ENCODE measurements at places on chromosomes 2 and 18. TPM values are rescaled to one million over a fixed set of nuclear protein-coding genes. Genes with fewer than 3 reads are reported as not detected.

DNA sequence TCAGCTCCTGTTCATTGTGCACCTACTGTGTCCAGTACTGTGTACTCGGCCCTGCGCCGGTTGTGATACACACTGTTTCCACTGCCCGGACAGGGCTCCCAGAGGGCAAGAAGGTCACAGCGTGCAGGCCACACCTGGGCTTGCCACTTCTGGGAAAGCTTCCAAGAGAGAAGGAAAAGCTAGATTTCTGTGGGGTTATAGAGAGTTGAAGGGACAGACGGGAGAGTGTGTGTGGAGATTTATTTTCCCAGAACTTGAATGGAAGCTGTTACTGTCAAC lies 3.8 kb upstream of the CNDP1 start:
- DNase-seq, result no peak

DNA sequence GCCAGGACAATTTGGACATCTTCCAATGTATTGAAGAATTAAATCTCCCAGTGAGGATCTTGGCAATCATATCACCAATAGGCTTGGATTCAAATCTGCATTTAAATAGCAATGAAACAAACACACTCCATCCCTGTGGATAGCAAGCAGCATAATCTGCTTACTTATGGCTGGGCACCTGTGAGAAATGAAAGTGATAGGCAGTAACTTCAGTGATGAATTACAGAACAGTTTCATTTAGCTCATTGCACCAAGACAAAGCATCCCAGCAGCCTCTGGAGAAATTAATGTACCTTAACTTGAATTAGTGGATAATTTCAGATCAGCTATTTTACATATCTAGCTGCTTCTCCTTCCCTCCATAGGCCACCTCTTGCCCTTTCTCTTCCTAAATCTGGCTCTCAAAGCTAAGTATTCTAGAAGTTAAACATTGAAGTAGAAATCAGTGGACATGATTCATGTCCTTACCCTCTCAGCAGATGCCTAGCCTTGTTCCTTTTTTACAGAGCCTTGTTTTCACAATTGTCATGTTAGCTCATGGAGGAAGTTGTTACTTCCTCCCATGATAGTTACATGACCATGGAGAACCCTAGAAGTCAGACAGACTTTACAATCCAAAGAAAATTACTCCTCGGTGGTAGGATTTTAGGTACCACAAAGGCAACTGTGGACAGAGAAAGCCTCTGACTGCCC lies 88.5 kb upstream of the TACR1 start:
- DNase-seq, result no peak

- DNase-seq, result no peak
Observed at GRCh38 chr2:192932376-192932775, 737.6 kb upstream of the TMEFF2 start.

DNA sequence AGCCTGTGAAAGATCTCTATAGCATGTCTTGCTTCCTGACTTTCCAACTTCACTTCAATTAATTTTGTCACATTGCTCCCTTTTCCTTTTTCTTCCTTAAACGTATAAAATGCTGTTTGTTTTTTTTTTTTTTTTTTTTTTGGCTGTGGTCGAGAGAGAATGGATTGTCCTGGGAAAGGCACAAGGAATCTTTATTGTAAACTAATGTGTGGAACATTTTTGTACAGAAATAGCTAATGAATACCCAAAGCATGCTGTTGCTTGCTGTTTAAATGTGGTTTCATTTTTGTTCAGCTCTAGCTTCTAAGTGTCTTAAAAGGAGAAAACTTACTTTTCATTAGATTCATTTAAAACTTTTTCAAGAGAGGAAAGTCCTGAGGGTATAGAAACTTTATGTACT lies 105.5 kb downstream of the GPD2 start:
- no peak for DNase-seq

DNA sequence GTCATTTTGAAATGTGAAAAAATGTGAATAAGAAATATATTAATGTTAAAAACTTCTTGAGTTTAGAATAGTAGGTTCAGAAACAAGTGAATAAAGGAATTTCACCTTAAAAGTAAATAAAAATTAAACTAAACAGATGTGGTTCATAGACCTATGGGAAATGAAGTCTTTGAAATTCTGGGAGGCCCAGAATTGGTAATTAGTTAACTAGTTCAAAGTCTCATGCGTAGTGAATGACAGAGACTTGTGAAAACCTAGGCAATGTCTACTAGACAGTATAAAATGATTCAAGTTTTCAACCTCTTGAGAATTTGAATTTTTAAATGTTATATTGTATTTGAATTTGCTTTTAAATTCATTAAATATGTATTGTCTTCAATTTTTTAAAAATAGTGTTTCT lies 32.6 kb upstream of the AAK1 start:
- DNase-seq, result no peak

- no peak for DNase-seq
Observed at GRCh38 chr2:229582151-229582550, 132.2 kb downstream of the DNER start.

- no peak for DNase-seq
Observed at GRCh38 chr2:31132786-31133185, 5.5 kb downstream of the GALNT14 start.

GRCh38 chr2:170969030-170969429 lies 40.0 kb downstream of the GORASP2 start:
- no peak for DNase-seq

DNA sequence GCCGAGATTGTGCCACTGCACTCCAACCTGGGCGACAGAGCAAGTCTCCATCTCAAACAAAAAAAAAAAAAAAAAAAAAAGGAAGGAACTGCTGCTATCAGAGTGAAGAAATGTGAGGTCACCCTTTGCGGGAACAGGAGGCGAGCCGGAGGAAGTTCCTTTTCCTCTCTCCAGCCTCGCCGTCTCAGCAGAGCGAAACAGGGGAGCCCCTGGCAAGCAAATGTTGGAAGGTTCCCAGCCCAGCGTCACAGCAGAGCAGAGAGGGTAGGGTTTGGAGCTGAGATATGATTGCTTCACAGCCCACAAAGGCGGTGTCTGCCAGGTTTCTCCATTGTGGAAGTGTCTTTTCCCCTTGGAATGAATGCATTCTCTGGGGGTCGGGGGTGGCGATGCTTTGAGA lies 28.5 kb downstream of the SLC20A1 start:
- peak; percentile 87 for DNase-seq

- DNase-seq, result no peak
Observed at GRCh38 chr2:67456428-67456827, 59.3 kb downstream of the ETAA1 start.

DNA sequence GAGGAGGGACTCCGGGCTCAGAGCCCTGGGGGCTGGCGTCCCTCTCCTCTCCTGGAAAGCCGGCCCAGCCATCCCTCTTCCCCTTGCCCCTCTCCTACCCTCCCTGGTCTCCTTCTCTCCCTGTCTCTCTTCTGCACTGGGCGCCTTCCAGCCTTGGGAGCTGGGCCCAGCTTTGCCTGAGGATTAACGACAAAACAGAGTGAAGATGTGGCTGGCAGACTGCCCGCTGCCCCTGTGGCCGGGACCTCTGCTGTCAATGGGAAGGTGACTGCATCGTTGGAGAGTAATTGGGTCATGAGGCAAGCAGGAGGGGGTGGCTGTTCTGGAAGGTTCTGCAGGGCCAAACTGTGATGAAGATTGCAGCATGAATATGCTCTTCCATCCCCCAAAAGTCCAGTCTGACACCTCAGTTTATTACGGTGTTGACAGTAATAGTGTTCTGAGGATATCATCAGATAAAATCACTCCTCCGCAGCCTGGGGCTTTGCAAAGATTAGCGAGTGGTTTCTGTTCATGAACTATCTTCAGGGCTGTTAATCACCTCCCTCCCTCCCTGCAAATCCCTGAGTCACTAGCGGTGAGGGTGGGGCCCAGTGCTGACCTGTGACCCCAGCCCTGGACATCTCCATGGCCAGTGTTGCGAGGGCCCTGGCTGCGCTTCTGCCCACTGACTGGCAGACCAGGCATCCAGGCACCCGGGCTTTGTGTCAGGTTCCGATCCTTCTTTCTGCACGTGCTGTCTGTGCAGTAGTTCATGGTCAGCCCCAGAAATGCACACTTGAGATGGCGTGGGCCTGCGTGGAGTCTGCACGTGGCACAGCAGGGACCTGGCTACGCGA lies 23.0 kb downstream of the RTP5 start:
- DNase-seq, result no peak

The TMEM247 gene
- total RNA-seq, result not detected

The UGT1A7 gene
- not detected for total RNA-seq

The PAIP2B gene
- total RNA-seq, result 69.7 TPM

The CCL20 gene
- total RNA-seq, result not detected

The NR4A2 gene
- 1.5 TPM for total RNA-seq
